ENCODE measurements at places on chromosomes 6 and 20. TPM values are rescaled to one million over a fixed set of nuclear protein-coding genes. Genes with fewer than 3 reads are reported as not detected.

RNF39 gene
- total RNA-seq = 4.5 TPM

TSPO2 gene
- not detected for total RNA-seq

PRPH2 gene
- total RNA-seq = 1.9 TPM

KCNG1 gene
- total RNA-seq = 34.6 TPM

PRKN gene
- total RNA-seq = 0.59 TPM

ADGRF1 gene
- 0.16 TPM for total RNA-seq

RNF144B gene
- total RNA-seq = 8.2 TPM

PTK7 gene
- total RNA-seq = 165 TPM

E2F3 gene
- 30.0 TPM for total RNA-seq

GSTA1 gene
- 0.89 TPM for total RNA-seq

DNA sequence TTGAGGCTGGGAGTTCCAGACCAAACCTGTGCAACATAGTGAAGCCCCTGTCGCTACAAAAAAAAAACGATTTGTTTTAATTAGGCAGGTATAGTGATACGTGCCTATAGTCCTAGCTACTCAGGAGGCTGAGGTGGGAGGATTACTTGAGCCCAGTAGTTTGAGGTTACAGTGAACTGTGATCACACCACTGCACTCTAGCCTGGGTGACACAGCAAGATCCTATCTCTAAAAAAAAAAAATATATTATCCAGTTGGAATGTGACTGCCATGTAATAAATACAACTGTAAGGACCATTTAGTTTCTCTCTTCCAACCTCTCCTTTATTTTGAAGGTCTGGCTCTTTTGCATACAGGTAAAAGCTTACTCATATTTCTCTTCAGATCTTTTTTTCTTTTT is 571.5 kb downstream of the UTRN start:
- DNase-seq = no peak

- DNase-seq = no peak
Measured at GRCh38 chr6:2387445-2387844, 142.0 kb upstream of the GMDS start.

GRCh38 chr6:104885518-104886043 is 25.9 kb upstream of the HACE1 start:
- DNase-seq = peak; percentile 20

DNA sequence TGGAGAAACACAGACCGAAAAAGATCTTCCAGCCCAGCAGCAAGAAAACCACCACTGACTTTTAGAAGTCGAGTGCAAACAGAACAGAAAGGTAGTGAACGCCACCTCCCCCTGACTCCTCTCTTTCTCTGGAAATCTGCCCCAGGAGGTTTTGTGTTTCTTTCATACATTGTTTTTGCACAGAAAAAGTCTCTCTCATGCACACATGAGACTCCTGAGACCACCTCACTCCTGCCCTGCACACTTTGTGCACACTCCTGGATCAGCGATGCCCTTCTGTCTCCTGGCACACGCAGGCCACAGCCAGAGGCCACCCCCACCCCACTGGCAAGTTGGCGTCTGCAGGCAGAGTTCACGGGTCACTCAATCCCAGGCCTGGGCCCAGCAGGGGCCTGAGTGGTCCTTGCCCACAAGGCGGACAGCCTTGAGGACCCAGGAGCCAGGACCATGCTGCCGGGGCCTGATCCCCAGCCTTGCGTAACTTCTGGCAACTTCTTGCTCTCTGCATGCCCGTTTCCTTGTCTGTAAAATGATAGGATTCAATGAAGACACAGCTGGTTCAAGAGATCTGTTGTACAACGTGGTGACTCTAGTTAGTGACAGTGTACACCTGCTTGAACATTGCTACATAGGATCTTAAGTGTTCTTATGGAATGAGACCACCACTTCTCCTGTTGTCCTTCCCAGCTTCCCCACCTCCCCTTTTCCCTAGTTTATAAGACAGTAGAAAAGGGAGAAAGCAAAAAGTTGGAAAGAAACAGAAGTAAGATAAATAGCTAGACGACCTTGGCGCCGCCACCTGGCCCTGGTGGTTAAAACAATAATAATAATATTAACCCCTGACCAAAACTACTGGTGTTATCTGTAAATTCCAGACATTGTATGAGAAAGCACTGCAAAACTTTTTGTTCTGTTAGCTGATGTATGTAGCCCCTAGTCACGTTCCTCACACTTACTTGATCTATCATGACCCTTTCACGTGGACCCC is 30.2 kb upstream of the CST7 start:
- DNase-seq = no peak

DNA sequence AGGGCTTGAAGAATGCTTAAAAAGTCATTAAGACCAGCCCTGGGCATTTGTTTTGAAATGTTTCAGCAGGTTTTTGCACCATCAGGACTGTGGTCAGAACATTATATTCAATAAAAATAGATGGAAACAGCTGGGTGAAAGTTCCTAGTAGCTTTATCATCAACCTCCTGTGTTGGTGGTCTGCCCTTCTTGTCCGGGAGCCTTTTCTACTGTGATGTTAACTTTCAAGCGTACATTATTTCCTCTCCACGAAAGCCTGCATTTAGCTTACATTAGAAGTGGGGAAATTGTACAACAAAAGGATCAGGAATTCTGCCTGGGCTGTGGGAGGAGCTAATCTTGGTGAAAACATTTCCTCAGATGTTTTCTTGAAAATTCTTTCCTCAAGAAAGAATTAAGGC is 71.1 kb downstream of the LAMA4 start:
- no peak for DNase-seq

DNA sequence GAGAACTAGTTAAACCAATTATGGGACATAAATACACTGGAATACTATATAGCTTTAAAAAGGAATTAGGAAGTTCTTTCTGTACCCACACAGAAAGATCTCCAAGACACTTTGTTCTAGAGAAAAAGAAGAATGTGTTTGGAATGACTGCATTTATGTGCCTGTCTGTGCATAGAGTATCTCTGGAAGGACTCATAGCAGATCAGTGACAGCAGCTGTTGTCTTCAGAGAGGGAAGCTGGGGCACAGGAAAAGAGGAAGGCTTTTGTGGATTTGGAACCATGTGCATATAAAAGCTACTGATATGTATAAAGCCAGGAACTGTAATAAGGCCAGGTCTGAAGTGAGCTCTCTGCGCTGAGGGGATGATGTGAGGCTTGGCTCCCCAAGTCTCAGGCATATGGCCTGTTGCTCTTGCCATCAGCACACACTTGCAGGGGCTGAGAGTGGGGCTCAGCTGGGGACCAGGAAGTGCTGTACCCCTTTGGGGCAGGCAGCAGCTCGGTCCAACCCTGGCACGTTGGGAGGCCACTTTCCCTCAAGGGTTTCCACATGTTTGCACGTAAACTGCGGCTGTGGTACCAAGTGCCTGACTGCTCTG is 31.8 kb upstream of the CCDC167 start:
- no peak for DNase-seq

DNA sequence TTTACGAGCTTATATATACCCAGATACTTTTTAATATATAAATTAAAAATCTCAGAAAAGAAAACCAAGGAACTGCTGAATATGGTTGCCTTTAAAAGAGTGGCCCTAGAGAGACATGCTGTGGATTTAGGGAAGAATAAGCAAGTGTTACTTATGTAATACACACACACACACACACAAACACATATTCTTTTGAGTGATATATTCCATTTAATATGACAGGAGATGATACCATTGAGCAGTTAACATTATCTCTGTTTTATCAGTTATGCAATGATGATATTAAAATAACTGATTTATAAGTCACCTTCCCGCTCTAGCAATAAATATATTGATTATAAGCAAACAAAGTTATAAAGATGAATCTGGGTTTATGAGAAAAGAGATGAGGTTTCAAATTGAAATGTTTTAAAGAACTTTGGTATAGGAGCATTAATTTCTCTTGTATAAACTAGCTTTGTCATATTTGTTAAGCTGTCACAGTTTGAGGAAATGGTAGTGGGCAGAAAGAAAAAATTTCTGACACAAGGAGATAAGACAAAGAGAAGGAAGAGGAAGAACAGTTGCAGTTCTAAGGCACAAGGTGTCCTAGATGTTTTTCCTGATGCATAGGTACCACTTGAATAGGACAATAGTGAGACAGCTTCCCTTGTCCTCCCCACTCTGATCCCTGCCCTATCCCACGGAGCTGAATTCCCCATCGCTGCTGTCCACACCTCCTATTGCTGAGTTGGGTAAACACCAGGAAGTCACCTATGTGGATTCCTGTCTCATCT is 26.4 kb downstream of the GPX5 start:
- no peak for DNase-seq

DNA sequence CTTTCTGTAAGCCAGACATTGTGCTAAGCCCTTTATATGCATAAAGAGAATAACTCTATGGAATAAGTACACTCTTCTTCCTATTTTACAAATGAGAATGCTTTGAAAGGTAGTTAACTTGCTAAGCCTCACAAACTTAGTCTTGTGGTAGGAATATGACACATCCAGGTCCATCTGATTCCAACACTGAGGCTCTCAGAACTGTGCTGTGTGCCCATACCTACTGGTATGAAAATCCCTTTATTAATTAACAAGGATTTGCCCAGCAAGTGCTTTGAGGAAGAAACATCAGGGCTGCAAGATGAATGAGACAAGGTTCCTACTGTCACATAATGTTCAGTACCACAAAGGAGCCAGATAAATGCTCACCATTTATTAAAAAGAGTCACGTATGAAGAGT is 122.6 kb downstream of the TNFRSF21 start:
- no peak for DNase-seq

DNA sequence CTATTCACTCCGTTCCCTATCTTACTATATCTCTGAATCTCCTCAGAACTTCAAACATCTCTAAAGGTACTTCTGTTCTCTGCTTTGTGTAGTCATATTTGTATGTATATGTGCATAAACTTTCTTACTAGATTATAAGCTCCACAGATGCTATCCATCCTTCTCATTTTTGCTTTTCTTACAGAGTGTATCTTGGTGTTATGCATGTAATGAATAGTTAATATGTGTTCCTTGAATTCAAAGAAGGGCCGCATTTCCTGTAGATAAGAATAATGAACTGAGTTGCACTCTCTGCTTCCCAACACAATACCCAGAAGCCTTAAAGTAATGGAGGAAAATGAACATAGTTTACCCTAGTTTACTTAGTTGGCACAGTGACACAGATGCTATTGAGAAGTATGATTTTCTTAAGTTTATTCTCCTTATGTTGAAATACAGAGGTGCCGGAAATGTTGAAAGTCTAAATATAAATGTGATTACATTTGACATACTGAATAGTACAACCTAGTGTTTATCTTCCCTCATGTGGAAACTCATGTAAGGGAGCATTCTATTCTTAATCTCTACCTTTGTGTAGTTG is 6.0 kb downstream of the NUS1 start:
- no peak for DNase-seq

DNA sequence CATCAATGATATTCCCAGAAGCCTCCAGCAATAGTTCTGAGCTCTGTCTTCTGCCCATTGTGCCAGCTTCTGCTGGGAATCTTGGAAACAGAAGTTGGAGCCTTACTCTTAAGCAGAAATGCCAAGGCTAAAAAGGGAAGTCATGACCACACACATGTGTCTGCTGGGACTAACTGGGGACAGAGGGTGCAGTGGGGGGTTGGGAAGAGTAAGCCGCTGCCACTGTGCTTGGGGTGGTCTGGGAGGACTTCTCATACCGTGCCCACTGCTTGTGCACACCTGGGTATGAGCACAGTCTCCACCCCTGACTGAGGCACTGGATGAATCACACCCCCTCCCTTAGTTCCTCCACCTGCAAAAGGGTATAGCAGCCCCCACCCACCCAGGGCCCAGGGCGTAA is 90.7 kb downstream of the CDC5L start:
- DNase-seq = no peak

DNA sequence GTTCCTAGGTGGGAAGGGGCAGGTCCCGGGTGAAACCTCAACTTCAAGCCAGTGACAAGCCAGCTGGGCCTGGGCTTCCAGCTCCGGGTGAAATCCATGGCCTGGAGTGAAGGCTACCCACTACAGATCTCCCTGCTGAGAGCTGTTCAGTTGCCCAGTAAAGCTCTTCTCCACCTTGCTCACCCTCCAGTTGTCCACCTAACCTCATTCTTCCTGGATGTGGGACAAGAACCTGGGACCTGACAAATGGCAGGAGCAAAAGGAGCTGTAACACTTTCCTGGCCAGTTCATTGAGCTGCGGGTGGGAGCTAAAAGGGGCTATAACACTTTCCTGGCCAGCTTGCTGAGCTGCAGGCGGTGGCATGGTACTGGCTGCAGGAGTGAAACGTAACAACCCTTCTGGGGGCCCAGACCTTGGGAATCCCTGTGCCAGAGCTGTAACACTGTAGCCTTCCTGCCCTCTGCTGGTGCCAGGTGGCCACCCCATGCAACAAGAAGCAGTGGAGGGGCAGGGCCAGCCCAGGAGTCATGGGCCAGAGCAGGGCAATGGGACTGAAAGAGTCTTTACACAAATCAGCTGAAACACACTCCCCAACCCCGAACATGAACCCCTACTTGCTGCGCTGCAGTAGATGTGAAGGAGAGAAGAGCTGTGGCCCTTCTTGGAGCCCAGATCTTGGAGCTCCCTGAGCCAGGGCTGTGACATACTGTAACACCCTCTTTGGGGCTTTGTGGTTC is 3.6 kb upstream of the HINT3 start:
- peak; percentile 69 for DNase-seq

GRCh38 chr6:148771896-148772554 is 25.2 kb downstream of the UST start:
- no peak for DNase-seq

GRCh38 chr6:128240024-128240428 is 280.4 kb downstream of the PTPRK start:
- DNase-seq = no peak

DNA sequence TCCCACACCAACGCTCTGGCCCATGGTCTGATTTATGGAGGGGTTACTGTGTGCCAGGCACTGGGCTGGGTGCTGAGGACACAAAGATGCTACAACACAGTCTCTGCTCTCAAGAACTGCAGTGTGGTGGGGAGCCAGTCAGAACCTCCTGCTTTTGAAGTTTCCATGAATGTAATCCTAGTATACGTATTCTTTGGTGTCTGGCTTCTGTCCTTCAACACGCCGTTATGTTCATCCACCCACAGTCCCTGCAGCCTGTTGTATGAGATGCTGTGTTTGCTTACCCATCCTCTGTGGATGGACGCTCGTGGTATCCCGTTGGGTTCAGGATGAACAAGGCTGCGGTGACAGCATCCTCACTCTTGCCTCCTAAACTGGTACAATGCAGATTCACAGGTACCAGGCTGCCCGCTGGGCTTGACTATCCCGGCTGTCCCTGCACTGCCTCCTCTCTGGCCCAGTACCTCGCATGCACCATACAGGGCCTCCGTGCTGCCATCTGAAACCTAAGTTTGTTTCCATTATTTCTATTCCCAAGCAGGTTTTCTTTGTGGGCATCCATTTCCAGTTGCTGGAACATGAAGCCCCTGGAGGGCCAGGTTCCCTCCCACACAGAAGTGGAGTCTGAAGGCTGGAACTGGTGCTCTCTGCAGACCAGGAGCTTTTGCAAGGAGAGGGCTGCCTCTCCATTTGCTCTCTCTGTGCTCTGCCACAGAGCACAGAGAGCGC is 364.5 kb downstream of the ZFAND3 start:
- DNase-seq = peak; percentile 9
